ENCODE measurements at places on chromosomes 2 and 18.

GRCh38 chr2:182821182-182821581 is 45.3 kb downstream of the FRZB start:
- no peak for DNase-seq

DNA sequence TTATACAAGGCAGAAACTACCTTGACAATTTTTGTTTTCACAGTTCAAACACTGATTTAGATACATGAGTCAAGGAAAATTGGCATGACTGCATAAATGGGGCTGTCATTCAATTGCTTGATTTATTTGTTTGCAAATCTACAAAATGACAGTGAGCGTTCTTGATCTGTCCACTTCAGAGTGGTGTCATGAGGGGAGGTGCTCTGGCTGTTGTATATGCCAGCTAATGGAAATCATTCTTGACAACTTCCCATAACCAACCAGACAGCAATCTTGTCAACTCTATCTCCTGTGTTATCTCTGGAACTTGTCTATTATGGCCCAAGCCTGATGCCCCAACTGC is 120.6 kb upstream of the UGP2 start:
- no peak for DNase-seq

GRCh38 chr18:27178424-27178823 is 6.7 kb downstream of the CHST9 start:
- DNase-seq = no peak

- no peak for DNase-seq
These were observed 115.9 kb upstream of the FOSL2 start for GRCh38 chr2:28276807-28277206.

- no peak for DNase-seq
These were observed 7.0 kb upstream of the EPG5 start for GRCh38 chr18:45974088-45974536.

DNA sequence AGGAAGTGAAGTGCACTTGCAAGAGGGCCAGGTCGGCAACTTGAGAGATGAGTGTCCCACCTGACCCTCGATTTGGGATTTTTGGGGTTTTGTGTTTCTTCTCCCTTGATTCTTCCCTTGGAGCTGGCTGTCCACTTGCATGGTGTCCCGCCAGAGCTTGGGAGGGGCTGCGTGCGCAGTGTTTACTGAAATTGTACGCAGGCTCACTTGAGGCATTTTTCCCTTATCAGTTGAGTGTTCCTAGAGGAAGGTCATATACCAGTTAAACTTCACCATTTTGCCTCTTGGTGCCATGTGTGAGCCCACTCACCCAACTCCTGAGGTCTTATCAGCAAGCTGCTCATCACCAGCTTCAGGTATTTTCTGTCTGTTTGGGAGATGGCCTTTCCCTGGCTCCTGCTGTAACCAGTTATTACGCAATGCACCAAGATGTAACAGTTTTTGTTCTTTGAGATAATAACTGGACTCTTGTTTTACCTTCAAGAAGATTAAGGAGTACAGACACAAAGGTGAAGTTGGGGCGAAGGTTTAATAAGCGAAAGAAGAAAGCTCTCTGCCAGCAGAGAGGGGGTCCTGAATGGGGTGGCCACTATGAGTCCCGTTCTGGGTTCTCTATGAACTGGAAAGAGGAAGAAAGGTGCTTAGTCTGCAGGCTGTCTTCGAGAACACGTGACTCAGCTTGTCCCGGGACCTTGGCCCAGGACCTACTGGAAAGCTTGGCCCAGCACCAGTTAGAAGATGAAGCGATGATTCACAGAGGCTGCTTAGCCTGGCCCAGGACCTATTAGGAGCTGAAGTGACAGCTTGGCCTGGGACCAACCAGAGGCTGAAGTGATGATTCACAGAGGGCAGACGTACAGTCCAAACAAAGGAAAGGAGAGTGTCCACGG is 21.5 kb upstream of the TXNL4A start:
- DNase-seq = no peak

DNA sequence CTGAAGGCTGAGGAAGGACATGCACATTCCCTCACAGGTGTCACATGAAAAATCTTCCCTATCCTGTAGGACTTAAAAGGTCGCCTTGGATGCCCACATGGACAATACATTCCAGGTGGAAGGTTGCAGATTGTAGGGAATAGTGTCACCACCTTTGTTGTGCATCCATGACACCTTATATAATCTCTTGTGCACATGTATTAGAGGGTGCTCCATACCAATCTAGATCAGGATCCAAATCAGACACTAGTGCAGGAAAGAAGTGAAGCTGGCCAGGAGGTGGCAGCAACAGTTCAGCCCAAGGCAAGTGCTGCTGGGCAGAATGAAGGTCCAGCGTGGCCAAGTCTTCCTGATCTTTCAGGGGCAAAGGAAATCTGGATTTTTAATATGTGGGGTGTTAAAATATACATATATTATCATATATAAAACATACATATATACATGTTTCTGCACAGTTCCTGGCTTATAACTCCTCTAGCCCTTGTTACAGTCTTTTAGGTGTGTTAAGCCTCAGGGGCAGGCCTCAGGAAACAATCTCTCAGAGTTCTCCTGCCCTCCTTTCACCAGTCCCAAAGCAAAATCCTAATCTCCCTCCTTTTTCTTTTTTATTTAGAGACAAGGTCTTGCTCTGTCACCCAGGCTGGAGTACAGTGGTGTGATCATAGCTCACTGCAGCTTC is 16.6 kb downstream of the NIF3L1 start:
- DNase-seq = peak; percentile 2

- DNase-seq = no peak
These were observed 165.8 kb upstream of the TCF4 start for GRCh38 chr18:55753643-55754263.

GRCh38 chr18:76395609-76396008 is 99.4 kb downstream of the ZNF516 start:
- no peak for DNase-seq
